ENCODE measurements at places on chromosomes 6 and 20.
A peak's percentile ranks its signal among the peaks of the same experiment; 100 is the strongest.

GRCh38 chr20:63708301-63709148 lies 686 bp downstream of the ZGPAT start:
- DNase-seq, result no peak

- no peak for DNase-seq
Observed at GRCh38 chr6:21157186-21157929, 436.2 kb upstream of the SOX4 start.

- DNase-seq, result no peak
Observed at GRCh38 chr6:89284963-89285735, 29.9 kb downstream of the GABRR2 start.

DNA sequence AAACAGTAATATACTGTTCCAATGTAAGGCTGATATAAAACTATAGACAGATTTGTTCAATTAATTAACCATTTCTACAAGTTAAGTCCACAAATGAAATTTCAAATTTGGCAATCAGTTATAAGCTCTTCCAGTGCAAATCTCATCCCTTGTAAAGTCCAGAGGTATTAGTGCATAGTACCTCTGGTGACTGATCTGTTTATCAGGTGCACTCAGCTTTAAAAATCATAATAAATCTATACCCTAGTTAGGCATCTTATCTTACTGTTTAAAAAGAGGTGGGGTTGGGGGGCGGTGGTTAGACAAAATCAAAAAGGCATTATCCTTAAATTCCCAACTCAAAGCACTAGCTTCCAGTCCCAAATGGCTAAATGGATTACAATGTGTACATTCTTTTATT lies 2.9 kb downstream of the FBXO30 start:
- DNase-seq, result no peak

DNA sequence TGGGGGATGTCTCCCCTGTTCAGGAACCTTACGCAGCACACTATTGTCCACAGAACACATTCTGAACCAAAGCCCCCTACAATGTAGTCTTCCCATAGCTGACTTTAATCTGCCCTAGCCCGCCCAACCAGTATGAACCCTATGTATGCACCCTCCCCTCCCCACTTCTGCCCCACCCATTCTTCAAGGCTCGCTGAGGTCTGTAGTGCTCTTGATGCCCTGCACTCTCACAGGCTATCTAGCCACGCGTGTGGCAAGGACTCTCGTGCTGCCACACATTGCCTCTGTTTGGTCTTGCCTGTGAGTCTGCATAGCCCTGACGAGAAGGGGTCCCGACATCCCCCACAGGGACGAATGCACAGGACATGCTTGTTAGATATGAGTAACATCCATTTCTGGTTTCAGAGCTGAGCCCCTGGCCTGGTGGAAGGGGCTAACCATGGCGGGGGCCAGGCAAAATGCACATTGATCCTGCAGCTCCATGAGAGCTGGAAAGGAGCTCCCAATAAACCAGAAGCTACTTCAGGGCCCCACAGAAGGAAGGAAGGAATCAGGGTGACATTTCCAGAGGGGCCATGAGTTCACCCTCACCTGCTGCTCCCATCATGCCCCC lies 22.6 kb downstream of the MOCS1 start:
- no peak for DNase-seq

- peak; percentile 47 for DNase-seq
Observed at GRCh38 chr20:19628570-19629134, 129.4 kb upstream of the RIN2 start.

DNA sequence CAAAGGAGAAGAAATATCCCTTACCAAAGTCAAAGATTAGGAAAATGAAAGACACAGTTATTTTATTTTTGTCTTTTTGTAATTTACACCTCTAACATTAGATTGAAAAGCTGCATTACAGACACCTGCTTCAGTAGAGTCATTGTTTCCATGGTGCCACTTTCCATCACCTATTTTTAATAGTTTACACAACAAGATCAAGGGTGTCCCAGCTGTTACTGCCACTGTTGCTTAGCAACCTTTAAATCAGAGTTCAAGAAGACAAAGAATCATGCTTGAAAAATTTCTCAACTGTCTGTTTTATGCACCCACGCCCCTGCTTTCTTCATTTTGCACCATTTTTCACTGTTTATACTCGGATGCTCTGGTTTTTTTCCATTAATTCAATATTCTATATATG lies 668.2 kb upstream of the GJE1 start:
- DNase-seq, result no peak
